ENCODE measurements at places on chromosomes 2 and 18. TPM values are rescaled to one million over a fixed set of nuclear protein-coding genes. Genes with fewer than 3 reads are reported as not detected.

The RNPEPL1 gene
- 136 TPM for polyA plus RNA-seq

The KYNU gene
- polyA plus RNA-seq: 3.9 TPM

The SERPINB8 gene
- polyA plus RNA-seq: 7.4 TPM

The TGFA gene
- 2.4 TPM for polyA plus RNA-seq

The NEDD4L gene
- 97.1 TPM for polyA plus RNA-seq

The PRSS56 gene
- not detected for polyA plus RNA-seq

The MYO7B gene
- polyA plus RNA-seq: 0.46 TPM

The HOXD12 gene
- polyA plus RNA-seq: not detected

The NEB gene
- 4.0 TPM for polyA plus RNA-seq

The TUBA4B gene
- polyA plus RNA-seq: not detected

The KIAA2012 gene
- not detected for polyA plus RNA-seq

The CNGA3 gene
- polyA plus RNA-seq: 0.12 TPM
